ENCODE measurements at places on chromosomes 16 and 17.
A peak's percentile ranks its signal among the peaks of the same experiment; 100 is the strongest.

- no peak for DNase-seq
Observed at GRCh38 chr16:73067671-73068540, 20.0 kb upstream of the ZFHX3 start.

- DNase-seq = no peak
Observed at GRCh38 chr16:88651276-88651988, 579 bp upstream of the CYBA start.

DNA sequence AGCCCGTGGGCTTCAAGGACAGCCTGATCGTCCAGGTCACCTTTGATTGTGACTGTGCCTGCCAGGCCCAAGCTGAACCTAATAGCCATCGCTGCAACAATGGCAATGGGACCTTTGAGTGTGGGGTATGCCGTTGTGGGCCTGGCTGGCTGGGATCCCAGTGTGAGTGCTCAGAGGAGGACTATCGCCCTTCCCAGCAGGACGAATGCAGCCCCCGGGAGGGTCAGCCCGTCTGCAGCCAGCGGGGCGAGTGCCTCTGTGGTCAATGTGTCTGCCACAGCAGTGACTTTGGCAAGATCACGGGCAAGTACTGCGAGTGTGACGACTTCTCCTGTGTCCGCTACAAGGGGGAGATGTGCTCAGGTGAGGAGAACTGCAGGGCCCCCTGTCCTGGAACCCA, 31.5 kb upstream of the EFCAB13 start:
- DNase-seq = no peak

- DNase-seq = no peak
Observed at GRCh38 chr16:27823421-27823820, 240.1 kb downstream of the GSG1L start.

GRCh38 chr16:83027973-83028372, 401.2 kb downstream of the CDH13 start:
- DNase-seq = no peak

- no peak for DNase-seq
Observed at GRCh38 chr16:9088848-9089247, 2.6 kb upstream of the HAPSTR1 start.

- DNase-seq = no peak
Observed at GRCh38 chr16:68784721-68785120, 47.6 kb downstream of the CDH1 start.

DNA sequence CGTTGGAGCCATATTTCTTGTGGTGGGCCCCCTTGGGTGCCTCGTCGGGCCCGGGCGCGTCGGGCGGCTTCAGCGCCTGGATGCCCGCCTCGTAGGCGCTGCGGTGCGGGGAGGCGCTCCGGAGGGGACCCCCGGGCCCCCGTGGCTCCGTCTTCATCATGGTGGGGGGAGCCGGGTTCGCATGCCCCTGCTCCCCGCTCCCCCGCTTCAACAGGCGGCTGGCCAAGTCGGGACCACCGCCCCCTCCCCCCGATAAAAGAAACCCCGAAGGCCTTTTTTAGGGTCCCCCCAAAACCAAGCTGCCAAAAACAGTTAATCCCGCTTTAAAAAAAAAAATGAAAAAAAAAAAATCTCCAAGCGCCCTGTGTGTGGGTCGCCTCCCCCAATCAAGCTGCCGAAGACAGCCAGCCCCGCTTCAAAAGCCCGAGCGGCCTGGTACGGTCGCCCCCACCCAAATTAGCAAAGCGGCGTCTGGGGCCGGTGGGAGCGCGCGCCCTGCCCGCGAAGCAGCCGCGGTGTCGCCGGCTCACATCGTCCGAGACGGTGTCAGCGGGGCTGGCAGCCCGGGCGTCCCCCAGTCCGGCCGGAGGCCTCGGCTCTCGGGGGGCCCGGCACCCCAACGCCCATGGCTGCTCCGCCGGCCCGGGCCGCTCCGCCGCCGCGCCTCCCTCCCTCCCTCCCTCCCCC, at the start of gene PPP1R9B:
Gene PPP1R9B, minus strand, starts transcription at position 324 of the 687 bp plus-strand sequence. Its CDS starts 164 bp downstream, at position 160.
- no peak for DNase-seq

DNA sequence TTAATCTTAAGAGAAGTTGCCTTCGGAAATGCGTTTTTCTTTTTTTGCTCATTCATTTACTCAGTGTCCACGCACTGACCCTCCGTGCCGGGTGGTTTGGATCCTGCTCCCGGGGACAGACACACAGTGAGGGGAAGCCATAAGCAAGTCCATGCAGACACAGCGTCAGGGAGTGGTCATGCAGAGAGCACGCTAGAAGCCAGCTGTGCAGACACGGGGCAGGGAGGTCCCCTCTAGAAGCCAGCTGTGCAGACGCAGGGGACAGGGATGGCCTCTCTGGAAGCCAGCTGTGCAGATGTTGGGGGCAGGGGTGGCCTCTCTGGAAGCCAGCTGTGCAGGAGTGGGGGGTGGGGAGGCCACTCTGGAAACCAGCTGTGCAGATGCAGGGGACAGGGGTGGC, 4.8 kb downstream of the GAA start:
- no peak for DNase-seq

- DNase-seq = no peak
Observed at GRCh38 chr16:28131181-28131580, 67.7 kb upstream of the GSG1L start.

DNA sequence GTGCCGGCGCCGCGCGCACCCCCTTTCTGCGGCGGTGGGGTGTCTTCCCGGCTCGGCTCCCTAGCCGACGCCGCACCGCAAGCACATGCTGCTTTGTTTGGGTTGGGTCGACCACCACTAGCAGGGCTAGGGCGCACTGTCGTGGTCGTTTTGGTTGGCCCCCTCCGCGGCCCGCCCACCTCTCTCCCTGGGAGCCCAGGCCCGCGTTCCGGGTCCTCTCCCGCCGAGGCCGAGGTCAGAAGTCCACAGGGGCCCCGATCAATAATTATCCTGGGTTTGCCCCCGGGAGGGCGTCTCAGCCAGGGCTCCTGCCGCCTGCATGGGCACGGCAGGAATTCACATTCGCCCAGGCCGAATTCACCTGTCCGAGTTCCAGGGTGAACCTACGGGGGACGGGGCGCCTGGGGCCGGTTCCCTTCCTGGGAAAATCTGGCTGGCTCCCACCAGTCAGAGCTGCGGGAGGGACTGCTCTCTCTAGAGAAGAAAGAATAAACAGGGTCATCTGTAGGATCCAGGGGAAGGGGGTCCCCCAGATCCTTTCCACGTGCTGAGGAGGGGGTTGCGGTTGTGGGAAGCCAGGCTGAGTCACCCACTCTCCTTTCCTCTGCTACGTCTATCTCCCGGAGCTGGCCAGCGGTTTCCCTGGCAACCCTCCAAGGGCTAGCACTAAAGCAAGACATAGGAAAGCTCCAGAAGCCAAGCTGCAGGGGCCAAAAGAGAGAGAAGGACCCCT, 584 bp upstream of the STAT5B start:
- no peak for DNase-seq

DNA sequence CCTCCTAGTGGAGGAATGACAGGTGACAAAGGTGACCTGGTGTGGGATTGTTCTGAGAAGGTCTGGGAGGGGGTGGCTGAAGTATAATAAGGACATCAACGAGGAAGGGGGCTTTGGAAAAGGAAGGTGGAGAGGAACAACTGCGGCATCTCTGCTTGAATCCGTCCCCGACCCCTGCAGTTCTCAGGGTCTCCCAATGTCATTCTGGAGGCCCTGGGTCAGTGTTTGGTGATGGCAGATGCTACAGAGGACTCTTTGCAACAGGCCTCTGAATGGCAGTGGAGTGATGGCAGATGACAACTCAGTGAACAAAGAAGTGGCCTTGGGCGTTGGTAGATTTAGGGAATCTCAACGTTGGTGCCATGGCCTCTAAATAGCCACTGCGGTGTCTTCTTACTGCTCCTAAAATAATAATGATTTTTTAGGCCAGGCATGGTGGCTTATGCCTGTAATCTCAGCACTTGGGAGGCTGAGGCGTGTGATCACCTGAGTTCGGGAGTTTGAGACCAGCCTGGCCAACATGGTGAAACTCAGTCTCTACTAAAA, 1.3 kb downstream of the ENGASE start:
- no peak for DNase-seq

GRCh38 chr17:27577121-27577761, 53.7 kb upstream of the LGALS9 start:
- no peak for DNase-seq

GRCh38 chr17:42618442-42619150, 9.1 kb downstream of the TUBG1 start:
- no peak for DNase-seq

- no peak for DNase-seq
Observed at GRCh38 chr16:29641561-29641960, 21.5 kb upstream of the SPN start.

DNA sequence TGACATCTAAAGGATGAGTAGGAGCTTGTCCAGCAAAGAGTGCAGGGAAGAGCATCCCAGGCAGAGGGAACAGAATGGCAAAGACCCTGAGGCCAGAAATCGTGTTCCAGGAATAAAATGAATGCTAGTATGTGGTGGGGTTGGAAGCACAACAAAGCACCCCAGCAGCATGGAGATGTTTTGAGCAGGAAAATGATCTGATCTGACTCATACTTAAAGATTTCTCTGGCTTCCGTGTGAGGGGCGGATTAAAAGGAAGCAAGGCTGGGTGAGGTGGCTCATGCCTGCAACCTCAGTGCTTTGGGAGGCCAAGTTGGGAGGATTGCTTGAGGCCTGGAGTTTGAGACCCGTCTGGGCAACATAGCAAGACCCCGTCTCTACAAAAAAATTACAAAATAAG, 2.3 kb downstream of the SLC5A11 start:
- DNase-seq = no peak

DNA sequence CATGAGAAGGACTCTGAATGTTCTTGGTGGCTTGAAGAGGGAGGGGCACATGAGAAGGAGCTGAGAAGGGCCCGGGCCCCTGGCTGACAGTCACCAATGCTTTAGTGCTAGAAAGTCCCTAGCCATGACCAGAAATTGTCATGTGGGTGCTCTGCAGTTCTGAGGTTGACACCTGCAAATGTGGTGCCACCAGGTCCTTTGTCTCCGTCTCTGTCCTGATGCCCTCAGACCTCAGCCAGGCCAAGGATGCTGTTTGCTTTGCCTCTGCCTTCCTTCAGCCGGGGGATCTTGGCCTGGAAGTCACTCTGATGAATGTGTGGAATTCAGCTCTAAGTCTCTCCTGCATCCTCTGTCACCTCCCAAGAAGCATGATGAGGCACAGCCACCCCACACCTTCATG, 63.6 kb downstream of the TNFRSF13B start:
- no peak for DNase-seq

DNA sequence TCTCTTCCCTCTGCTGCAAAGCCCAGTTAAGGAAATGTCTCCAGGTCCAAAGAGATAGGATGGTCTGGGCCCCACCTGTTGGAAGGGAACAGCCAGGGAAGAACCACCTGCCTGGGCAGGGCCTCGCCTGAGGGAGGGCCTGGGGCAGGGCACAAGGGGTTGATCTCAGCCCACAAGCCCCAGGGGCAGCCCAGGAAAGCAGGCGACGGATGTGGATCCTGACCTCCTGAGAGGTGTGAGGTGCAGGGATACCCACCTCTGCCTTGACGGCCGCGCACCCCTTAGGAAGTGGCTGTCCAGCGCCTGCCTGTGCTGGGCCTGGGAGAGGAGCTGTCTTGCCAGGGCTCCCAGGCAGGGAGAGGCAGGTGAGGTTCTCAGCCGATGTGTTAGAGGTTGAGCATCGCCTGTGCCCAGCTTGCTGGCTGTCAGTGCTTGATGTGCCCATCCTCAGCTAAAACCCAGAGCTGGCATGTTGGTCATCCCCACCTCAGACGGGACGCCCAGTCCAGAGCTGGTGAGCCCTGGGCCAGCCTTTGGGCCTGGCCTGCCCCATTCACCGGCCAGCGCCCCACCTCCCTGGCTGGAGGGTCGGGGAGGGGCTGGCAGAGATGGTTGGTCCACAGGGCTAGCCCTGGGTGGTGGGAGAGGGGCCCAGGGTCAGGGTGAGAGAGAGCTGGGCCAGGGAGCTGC, 434 bp downstream of the CEMP1 start:
- no peak for DNase-seq

DNA sequence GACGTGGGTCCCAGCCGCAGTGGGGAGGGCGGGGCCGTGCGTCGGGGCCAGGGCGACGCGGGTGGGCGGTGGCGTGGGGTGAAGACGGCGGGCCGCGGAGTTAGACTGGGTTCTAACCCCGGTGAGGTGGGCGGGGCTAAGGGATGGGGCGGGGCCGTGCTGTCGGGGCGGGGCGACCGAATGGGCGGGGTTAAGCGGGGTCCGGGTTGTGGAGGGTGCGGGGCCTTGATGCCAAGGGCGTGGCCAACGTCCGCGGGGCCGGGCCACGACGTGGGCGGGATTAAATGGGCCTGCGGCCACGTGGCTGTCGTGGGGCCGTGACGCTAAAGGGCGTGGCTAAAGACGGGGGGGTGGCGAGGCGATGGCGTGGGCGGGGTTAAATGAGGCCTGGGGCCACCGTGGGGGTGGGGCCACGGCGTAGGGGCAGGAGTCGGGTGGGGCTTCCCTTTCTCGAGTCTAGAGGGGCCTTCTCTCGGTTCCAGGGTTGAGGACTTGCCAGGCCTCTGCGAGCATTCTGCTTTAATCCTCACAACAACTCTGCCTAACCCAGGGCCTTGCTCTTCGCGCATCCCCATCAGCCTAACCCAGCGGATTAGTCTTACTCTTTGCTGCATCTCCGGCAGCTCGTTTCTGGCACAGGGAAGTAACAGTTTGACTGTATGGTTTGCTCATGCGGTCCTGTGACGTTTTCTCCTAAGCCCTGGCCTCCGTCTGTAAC, 739 bp downstream of the TCF25 start:
- peak; percentile 90 for DNase-seq

DNA sequence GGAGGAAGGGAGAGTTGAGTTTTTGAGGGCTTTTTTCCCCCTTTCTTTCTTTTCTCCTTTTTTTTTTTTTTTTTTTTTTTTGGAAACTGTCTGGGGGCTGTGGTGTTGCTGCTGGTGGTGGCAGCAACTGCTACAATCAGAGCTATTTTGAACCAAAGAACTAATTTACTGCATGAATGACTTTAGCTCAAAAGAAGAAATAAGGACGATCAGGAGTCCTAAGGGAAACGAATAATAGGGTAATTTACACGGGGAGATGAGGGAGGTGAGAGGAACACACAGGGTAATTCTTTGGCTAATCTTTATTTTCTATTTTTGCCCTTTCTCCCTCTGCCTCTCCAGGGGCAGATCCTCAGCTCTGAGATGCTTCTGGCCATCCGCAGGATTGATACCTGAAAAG, 119.8 kb downstream of the TMEM132E start:
- DNase-seq = no peak

- no peak for DNase-seq
Observed at GRCh38 chr16:14672403-14672971, 21.6 kb downstream of the PLA2G10 start.

DNA sequence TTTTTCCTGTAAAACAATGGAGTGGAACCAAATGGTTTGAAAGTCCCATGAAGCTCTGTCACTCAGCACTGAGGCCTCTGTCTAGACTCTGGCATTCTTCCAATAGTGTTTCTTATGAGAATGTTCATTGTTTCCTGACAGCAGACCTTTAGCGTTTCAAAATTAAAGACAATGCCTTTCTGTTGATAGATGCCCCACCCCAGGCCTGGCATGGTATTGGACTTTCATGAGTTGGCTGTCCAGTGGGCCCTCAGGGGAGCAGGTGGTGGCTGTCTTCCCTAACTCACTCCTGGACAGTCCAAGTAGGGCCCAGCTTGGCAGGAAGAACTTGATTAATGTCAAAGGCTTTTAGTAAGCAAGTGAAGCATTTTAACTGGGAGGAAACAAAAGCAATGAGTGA, 186.5 kb upstream of the CCL2 start:
- no peak for DNase-seq

GRCh38 chr16:71676236-71676635, 48.3 kb downstream of the PHLPP2 start:
- no peak for DNase-seq

- DNase-seq = no peak
Observed at GRCh38 chr16:28902909-28903308, 22.1 kb downstream of the RABEP2 start.

All from HAP-1 (cell line).